ENCODE measurements at places on chromosomes 1 and 21.

DNA sequence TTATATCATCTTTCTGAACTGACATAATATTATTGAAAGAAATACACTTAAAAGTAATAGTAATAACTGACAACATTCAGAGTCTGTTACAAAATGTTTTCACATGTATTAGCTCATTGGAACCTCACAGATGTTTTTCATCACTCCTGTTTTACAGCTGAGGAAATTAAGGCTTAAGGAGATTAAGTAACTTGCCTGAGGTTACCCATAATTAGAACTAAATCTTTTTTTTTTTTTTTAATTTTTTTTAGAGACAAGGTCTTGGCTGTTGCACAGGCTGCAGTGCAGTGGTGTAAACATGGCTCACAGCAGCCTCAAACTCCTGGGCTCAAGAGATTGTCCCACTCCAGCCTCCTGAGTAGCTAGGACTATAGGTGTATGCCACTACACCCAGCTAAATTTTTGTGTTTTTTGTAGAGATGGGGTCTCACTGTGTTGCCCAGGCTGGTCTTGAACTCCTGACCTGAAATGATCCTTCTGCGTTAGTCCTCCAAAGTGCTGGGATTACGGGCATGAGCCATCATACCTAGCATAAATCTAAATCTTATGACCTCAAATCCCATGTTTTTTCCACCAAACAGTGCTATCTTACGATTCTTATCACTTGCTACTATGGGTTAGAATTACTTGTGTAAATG, 64.7 kb upstream of the MACF1 start:
- no peak for DNase-seq

DNA sequence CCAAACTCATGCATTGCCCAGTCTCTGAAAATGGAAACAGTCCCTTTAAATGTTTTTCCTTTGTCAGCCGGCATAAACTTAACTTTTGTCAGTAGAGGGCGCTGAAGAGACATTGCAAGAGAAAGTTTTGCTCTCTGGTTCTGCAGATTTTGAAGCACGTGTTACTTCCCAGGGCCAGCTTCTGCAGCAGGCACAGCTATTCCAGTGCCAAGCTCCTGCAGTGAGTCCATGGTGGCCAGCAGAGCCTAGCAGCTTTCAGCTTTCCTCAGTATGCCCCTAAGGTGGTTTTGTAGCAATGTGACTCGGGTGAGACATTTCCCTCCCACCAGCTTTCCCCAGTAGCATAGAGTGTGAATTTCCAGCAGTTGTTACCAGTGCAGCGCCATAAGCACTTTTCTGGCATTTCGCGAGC, 2.6 kb upstream of the IFI44L start:
- DNase-seq, result peak; percentile 96

GRCh38 chr1:61980561-61980960, 214.1 kb upstream of the L1TD1 start:
- no peak for DNase-seq

- DNase-seq, result peak; percentile 69
Measured at GRCh38 chr1:156118177-156118868, 3.8 kb downstream of the LMNA start.

GRCh38 chr1:162904579-162904978, 43.6 kb upstream of the CCDC190 start:
- peak; percentile 20 for DNase-seq

DNA sequence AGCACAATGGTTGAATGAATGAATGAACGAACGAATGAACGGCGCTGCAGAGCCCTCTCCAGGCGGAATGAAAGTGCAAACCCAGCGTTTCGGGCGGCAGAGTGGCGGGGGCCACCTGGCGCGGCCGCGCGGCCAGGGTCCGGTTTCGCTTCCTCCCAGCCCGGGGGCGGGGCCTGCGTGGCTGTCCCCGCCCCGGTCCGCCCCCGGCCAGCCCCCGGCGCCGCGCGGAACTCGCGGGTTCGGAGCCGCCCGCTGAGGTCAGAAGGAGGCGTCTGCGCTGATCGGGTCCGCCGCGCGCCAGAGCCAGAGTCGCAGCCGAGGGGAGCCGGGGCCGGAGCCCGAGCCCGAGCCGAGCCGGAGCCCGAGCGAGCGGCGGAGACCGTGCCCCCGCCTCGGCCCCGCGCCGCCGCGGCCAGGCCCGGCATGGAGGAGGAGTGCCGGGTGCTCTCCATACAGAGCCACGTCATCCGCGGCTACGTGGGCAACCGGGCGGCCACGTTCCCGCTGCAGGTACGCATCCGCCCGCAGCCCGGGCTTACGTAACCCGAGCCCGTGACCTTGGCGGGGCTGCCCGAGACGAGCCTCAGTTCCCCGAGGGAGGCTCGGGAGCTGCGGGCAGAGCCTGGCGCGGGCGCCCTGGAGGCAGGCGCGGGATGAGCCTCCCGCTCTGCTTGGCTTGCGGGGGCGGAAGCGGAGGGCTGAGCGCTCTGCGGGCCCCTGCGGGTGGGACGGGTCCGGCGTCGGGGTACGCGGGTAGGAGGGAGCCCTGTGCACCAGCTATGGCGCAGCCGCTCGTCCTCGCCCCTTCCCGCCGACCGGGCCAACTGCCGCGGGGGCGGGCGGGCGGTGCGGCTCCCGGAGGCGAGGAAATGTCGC, at the start of gene PDXK:
PDXK (plus strand) TSS at position 258 of the 876 bp plus-strand sequence; CDS start at position 424, 166 bp downstream.
- DNase-seq, result peak; percentile 92

- no peak for DNase-seq
Measured at GRCh38 chr1:35832276-35832905, 24.6 kb downstream of the AGO4 start.

GRCh38 chr1:65429806-65430205, 9.3 kb downstream of the LEPR start:
- no peak for DNase-seq

DNA sequence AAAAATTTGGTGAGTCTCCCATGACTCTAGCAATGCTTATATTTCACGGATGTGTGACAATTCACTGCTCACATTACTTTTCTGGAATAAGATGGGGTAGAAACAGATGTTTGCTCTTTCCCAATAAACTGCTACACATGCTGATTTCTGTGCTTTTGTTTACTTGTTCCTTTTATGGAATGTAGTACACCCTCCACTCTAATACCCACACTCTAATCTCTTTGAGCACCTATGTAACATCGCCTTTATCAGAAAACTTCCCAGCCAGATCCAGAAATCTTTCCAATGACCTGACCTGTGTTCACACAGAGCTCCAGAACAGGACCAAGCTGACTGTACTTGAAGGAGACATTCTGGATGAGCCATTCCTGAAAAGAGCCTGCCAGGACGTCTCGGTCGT, 4.2 kb downstream of the HSD3B2 start:
- DNase-seq, result no peak

GRCh38 chr1:171172471-171172870, 12.6 kb upstream of the FMO2 start:
- no peak for DNase-seq

DNA sequence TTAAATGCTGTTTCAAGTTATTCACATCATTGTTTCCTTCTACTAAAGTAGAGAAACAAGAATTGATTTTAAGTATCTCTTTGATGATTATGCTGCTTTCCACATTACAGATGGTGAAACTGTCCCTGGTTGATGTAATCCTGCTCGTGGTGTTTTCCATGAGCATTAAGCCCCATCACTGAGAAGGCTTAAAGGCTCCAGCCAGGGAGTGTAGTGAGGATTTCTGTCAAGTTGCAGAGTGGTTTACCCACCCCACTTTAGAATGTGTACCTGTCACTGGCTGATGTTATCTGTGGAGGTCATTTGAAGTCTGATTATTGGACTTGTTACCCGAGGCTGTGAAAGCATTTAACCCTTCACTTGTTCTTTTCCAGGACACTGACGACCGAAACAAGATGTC, 12.9 kb downstream of the CERS2 start:
- no peak for DNase-seq

- DNase-seq, result peak; percentile 94
Measured at GRCh38 chr1:151006327-151007052, at the start of gene MINDY1. Gene MINDY1 (minus strand): TSS chr1:151006902. CDS start chr1:151002617, 4,285 bp downstream.

GRCh38 chr1:198424441-198424840, 116.0 kb downstream of the ATP6V1G3 start:
- no peak for DNase-seq

- DNase-seq, result no peak
Measured at GRCh38 chr1:175278734-175279116, 86.1 kb upstream of the KIAA0040 start.

- DNase-seq, result peak; percentile 77
Measured at GRCh38 chr1:86155051-86155806, 1.3 kb downstream of the COL24A1 start.

- DNase-seq, result peak; percentile 91
Measured at GRCh38 chr1:110524311-110525248, 5.6 kb upstream of the KCNA10 start.

DNA sequence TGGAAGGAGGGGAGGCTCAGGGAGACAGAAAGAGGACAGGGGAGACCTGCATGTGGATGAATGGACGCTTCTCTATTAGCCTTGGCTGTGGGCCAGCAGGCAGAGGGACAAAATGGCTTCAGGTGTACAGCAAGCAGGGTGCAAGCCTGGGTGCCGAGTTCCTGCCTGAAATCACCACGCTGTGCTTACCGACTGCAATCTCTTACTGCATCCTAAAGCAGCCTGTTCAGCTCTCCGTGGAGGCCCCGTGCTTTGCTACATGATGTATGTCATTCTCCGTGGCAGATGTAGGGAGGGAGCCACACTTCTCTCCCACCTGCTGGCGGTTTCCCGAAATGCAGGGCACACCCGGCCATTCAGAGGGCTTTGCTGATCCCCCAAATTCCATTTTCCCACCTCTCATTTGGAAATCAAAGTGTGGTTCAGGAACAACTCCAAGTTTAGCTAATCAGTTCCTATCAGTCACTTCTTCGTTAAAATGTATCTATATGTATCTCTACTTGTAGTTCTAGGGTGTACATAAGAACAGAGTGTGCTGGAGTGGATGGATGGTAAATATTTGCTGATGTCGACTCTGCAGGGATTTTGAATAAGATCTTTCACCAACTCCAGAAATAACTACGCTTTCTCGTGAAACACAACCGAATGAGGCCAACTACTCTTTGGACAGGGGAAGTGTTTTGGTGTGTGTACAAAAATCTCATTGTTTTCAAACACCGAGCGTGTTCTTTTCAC, 122.3 kb upstream of the BACE2 start:
- DNase-seq, result peak; percentile 82

GRCh38 chr1:156407344-156407743, 38.3 kb downstream of the RHBG start:
- peak; percentile 61 for DNase-seq

- DNase-seq, result no peak
Measured at GRCh38 chr21:43834146-43834905, 30.7 kb upstream of the AGPAT3 start.

DNA sequence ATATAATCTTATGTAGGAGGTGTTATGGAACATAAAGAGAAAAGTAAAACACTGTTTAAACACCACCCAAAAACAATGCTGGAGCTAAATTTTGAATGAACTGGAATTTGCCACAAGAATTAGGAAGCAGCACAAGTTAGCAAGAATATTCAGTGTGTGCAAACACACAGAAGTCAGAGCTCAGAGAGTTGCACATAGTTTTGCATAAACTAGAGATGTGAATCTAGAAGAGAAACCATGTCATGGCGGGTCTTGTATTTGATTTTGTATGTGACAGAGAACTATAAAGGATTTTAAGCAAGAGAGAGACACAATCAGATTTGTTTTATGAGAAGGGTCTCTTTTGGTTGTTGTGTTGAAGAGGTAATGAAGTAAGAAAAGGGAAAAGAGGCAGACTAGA, 38.2 kb downstream of the SELENOF start:
- no peak for DNase-seq

- no peak for DNase-seq
Measured at GRCh38 chr1:108130794-108131193, 69.3 kb downstream of the SLC25A24 start.

- no peak for DNase-seq
Measured at GRCh38 chr1:156894711-156895454, 1.4 kb downstream of the PEAR1 start.

GRCh38 chr1:231971397-231972110, 345.0 kb downstream of the DISC1 start:
- no peak for DNase-seq

DNA sequence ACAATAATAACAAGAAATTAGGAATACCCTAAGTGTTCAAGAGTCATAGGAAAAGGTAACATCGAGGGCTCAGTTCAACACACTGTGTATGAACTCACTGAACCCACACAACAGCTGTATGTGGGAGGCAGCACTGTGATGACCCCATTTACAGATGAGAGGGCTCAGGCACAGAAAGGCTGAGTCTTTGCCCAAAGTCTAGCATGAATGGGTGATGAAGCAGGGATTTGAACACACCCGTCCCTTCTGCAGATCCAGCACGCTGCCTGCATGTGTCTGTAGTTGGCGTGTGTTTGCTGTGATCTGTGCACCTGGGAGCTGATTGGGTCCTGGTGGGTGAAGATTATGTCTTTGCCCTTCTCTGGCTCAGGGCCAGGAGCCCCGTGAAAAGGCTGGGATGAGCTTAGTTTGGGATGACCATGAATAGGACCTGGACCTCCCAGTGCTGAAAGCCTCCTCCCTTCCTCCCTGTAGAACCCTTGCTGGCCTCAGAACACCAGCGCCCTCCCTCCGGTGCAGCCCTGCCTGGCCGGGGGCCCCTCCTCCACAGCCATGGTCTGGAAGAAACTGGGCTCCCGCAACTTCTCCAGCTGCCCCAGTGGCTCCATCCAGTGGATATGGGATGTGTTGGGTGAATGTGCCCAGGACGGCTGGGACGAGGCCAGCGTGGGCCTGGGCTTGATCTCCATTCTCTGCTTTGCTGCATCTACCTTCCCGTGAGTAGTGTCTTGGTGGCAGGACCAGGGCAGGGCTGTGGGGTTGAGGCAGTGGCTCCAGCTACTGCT, 5.2 kb downstream of the SLC66A1 start:
- no peak for DNase-seq

GRCh38 chr1:7562729-7563605, 208.1 kb upstream of the VAMP3 start:
- DNase-seq, result no peak

- no peak for DNase-seq
Measured at GRCh38 chr1:90821152-90821787, 104.2 kb upstream of the BARHL2 start.

DNA sequence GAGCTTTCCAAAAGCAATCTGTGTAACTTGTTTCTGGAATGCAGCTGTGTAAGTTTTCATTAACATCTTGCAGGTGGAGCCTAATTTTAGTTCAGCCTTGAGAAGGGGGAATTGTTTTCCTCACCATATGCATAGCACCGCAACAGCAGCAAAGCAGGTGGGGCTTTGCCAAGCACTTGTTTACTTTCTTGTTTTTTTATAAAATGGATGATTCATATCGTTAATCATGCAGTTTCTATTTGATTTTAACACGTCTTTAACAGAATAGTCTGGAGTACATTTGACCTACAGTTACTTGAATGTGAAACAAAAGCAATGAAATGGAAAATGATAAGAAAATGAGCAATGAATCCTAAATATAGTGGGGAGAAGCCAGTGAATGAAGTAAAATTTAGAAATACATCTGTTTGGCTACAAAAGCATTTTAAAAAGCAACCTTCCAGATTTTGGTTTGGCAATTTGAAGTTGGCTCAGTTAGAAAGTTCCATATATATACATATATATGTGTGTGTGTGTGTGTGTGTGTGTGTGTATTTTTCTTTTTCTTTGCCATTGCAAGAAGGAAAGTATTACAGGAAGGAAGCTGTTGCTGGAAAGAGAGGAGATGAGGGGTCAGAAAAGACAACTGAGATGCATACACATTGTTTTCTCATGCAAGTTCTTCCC, 119.0 kb upstream of the ADGRL2 start:
- DNase-seq, result peak; percentile 78

GRCh38 chr1:35807614-35808449, at the start of gene AGO4:
Gene AGO4 (plus strand): TSS chr1:35808016. CDS start chr1:35808417, 401 bp downstream.
- DNase-seq, result peak; percentile 74

- DNase-seq, result no peak
Measured at GRCh38 chr1:220367833-220368232, 95.6 kb upstream of the RAB3GAP2 start.

Measured in DMS53 (cell line).